Activated CD8-positive, alpha-beta memory T cell treated with anti-CD3 and anti-CD28 coated beads for 48 hours (primary cell): ENCODE measurements at places on chromosomes 13 and 19.

- no peak for DNase-seq
Observed at GRCh38 chr13:109697936-109698335, 88.4 kb downstream of the IRS2 start.

- no peak for DNase-seq
Observed at GRCh38 chr19:50434525-50434924, 1.8 kb downstream of the MYBPC2 start.

- no peak for DNase-seq
Observed at GRCh38 chr13:32087955-32088747, 56.6 kb downstream of the FRY start.

DNA sequence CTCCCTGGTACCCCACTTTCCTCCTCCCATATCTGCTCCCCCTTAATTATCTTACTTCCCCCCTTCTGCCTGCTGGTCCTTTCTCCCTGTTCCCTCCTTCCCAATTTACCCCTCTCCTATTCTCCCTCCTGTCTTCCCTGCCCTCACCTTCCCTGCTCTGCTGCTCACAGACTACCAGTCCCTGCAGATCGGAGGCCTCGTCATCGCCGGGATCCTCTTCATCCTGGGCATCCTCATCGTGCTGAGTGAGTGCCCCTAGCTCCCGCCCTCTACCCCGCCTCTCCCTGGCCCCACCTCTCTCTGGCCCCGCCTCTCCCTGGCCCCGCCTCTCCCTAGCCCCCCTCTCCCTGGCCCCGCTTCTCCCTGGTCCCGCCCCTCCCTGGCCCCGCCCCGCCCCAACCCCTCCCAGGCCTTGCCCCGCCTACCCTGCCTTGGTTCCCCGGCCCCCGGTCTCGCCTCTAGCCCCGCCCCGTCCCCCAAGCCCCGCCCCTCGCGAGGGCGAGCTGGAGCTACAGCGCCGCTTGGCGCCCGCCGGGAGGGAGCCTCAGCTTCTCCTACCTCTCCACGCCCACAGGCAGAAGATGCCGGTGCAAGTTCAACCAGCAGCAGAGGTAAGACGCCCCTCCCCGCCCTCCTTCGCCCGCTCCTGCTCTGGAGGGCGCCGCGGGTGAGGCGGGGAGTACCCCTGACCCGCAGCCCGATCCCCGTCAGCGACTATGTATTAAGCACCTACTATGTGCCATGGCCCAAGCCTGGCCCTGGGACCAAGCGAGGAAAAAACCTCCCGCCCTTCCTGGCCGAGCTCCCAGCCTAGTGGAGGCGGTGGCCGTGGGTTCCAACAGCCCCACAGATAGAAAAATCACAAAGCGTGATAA is 1.9 kb upstream of the FXYD7 start:
- peak; percentile 96 for DNase-seq

DNA sequence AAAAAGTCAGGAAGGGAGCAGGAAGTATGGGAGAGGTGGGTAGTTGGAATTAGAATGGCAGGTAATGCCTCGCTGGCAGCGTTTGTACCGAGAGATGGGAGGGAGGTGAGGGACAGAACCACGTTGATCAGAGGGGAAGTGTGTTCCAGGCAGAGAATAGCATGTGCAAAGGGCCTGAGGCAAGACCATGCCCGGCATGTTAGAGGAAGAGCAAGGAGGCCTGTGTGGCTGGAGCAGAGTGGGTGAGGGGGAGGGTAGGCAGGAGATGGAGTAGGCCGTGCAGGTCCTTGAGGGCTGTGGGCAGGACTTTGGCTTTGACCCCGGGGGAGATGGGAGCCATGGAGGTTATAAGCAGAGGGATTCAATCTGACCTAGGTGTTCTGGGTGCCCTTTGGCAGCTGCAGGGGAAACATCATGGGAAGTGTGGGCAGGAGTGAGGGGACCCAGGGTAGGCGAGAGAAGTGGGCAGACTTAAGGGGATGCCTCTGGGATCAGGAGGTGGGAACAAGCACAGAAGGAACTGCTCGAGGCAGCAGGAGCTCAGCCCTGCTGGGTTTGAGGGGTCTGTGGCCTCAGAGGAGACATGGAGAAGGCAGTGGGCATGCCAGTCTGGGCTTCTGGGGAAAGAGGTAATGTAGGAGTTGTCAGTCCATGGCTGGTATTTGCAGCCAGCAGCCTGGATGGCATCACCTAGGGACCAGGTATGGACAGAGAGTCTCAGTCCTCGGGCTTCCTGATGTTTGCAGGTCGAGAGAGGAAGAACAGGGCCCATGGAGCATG is 48.8 kb downstream of the CD320 start:
- DNase-seq = no peak

GRCh38 chr19:34808566-34808965 is 35.6 kb upstream of the ZNF599 start:
- DNase-seq = no peak

GRCh38 chr19:15180451-15181390 is 20.1 kb downstream of the NOTCH3 start:
- no peak for DNase-seq

GRCh38 chr13:64414381-64414780 is 2815.8 kb downstream of the PCDH9 start:
- no peak for DNase-seq

DNA sequence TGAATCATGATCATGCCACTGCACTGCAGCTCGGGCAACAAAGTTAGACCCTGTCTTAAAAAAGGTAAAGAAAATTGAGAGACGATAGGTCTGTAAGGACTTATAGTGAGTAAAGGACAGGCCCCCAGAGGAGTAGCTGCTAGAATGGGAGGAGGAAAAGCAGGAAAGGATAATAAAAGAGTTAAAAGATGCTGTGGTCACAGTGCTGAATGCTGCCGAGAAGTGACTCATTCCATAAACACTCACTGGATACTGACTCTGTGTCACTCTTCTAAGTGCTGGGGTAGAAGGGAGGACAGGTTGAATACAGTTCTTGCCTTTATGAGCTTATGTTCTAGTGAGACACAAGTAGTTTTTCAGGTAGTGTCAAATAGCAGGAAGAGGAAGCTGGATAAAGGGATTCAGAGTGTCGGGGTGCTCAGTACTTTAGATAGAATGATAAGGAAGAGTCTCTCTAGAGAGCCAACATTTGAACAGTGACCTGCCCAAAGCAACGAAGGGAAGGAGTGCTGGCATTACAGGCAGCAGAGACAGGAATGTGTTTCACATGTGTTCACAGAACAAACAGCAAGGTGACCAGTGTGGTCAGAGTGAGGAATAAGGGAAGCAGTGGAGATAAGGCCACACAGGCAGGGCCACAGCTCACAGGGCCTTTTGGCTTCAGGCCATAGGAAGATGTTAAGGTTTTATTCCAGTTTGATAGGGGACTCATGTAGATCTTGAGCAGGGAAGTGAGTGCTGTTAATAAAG is 1240.5 kb downstream of the UQCRFS1 start:
- DNase-seq = no peak
